Inflammatory macrophage treated with lipopolysaccharide for 4 hours (primary cell): ENCODE measurements at places on chromosomes 2 and 18.

- no peak for DNase-seq
Measured at GRCh38 chr2:137872577-137872976, 91.7 kb upstream of the HNMT start.

- no peak for DNase-seq
Measured at GRCh38 chr18:21739604-21740537, 721 bp upstream of the MIB1 start.

- DNase-seq: no peak
Measured at GRCh38 chr2:95330794-95331338, 33.7 kb downstream of the KCNIP3 start.

- DNase-seq: no peak
Measured at GRCh38 chr2:29780906-29781305, 140.5 kb downstream of the ALK start.

- no peak for DNase-seq
Measured at GRCh38 chr2:84427235-84428138, 31.6 kb downstream of the SUCLG1 start.

DNA sequence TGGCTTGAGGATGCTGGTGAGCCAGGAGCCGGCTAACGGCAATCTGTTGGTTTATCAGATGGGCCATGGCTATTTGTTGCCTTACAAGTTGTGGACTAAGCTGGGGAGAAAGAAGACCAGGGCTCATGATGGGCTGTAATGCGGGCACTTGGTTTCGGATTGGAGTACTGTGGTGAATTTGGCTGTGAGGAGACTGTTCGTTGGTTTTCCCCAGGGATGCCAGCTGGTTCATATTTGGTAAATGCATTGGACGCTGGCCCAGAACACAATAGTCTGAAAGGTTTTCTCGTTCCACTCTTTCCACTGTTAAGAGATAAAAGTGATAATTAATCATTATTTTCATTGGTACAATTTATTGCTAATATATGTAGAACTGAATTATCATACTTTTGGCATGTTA, 108.9 kb downstream of the SATB2 start:
- DNase-seq: no peak

DNA sequence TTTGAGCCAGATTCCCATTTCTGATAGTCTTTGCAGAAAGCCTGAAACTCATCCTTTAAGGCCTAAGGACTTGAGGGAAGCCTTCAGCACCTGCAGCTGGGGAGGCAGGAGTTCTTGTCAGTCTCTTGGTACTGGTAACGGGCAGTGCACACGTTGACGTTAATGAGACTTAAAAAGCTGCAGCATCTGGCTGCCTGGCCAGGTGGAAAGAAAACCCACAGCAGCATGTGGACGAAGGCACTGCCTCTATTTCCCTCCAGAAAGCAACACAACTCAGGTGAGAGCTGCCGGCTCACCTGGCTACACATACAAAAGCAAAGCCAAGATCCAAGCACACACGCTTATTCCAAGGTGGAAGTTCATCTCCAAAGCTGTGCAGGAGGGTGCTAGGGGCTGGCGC, 178.8 kb downstream of the ANAPC1 start:
- DNase-seq: no peak

DNA sequence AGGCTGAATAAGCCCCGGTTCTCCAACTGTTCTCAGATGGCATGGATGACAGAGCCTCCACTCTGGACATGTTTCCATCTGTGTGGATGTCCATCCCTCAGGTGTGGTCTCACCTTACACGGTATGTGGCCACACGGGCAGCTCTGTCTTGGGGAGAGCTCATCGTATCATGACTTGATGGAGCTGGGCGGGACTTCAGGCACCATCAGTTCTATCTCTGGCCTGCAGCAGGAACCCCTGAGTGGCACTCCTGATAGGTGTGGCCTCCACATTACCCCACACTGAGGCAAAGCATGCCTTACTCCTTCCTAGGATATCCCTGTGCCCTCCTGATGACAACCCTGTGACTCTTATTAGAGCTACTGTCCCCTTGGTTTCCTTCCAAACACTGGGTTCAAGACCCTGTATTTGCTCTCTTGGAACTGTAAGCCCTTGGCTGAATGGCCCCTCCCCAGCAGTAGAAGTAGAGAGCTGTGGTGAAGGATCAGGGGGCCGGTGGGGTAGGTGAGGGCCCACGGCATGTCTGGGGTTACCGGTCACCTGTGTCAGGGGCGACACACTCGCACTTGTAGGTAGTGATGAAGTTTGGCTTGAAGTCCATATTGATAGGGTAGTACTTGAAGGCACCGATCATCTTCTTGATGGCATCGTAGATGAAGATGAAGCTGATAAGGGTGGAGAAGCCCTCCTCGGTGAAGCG, 48.2 kb downstream of the MTHFD2 start:
- DNase-seq: no peak

DNA sequence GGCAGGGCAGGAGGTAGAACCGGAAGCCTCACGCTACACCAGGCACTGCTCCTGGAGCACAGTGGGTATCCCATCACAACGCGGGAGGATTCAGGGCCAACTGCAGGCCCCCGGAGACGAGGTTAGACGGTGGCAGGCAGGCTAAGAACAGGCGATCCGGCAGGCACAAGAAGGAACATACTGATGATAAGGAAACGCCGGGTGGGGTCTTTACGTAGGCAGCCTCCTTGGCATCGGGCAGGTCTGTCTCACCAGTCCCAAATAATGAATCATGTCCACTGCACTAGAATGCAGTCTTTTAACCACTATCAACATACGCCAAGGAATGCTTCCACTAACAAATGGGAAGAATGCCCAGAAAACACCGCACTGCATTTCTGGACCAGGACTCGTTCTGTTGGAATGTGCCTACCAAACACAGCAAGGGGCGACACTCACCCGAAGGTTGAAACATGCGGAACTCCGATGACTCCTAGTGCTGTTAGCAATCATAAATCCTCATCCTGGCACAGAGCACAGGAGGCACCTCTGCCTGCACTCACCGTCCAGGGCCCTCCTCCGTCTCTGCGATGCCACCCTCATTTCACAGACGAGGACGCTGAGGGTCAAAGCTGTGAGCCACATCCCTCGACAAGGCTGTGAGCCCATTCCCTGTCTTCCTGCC, 35.2 kb downstream of the ZNF516 start:
- DNase-seq: no peak

GRCh38 chr2:169143998-169144397, 74.6 kb downstream of the DHRS9 start:
- DNase-seq: no peak

DNA sequence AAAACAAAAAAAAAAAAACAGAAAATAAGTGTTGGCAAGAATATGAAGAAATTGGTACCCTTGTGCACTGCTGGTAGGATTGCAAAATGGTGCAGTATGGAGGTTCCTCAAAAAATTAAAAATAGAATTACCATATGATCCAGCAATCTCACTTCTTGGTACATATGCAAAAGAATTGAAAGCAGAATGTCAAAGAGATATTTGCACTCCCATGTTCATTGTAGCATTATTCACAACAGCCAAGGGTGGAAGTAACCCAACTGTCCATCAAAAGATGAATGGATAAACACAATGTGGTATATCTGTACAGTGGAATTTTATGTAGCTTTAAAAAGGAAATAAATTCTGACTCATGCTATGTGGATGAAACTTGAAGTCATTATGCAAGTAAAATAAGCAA, 72.8 kb upstream of the POU3F3 start:
- DNase-seq: peak; percentile 85

GRCh38 chr2:218827701-218828476, 3.7 kb downstream of the PRKAG3 start:
- no peak for DNase-seq

- no peak for DNase-seq
Measured at GRCh38 chr2:231692847-231693246, 15.5 kb upstream of the PTMA start.
